NB4 (cell line): ENCODE measurements at places on chromosomes 7 and 10.

- DNase-seq, result no peak
Measured at GRCh38 chr7:96710544-96710943, 898 bp upstream of the SEM1 start.

DNA sequence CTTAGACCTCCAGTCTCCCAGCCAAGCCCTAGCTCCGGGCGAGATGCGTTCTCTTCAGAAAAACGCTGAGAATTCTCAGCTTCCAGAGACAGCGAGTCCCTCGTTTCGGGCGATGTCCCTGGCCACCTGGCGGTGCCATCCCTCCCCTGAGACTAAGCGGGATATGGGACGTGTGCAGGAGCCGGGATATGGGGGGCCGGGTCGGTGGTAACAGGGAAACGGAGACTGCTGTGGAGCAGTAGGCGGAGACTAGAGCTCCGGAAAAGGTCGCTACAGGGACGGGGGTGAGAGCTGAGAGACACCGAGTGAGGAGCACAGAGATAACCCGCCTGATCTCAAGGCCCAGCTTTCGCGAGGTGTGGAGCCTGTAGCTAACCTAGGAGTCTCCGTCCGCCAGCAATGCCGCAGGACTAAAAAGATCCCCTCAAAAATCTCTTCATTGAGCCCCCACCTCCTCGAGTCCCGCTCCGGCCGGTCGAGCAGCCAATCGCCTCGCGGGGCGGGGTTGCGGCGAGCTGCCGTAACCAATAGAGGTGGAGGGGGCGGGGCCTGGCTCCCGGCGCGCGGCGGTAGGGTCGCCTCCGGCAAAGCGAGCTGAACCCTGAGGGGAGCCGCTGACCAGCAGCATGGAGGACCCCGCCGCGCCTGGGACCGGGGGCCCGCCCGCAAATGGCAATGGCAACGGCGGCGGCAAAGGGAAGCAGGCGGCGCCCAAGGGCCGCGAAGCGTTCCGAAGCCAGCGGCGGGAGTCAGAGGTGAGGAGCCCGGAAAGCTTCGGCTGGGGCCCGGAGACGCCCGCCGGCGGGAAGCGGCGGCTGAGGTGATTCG is at the start of gene STRIP2:
Gene STRIP2, plus strand, starts transcription at position 586 of the 828 bp plus-strand sequence. Its CDS starts 41 bp downstream, at position 627.
- peak; percentile 97 for DNase-seq

GRCh38 chr10:35781643-35782035 is 139.5 kb upstream of the FZD8 start:
- DNase-seq, result peak; percentile 11

- no peak for DNase-seq
Measured at GRCh38 chr7:108127461-108127860, 2.7 kb downstream of the LAMB4 start.

GRCh38 chr10:74150204-74150989 is at the start of gene AP3M1:
Gene AP3M1 (minus strand): TSS chr10:74150828. CDS start chr10:74138379, 12,449 bp downstream.
- DNase-seq, result no peak

- peak; percentile 45 for DNase-seq
Measured at GRCh38 chr10:124572751-124573150, 111.1 kb downstream of the LHPP start.

DNA sequence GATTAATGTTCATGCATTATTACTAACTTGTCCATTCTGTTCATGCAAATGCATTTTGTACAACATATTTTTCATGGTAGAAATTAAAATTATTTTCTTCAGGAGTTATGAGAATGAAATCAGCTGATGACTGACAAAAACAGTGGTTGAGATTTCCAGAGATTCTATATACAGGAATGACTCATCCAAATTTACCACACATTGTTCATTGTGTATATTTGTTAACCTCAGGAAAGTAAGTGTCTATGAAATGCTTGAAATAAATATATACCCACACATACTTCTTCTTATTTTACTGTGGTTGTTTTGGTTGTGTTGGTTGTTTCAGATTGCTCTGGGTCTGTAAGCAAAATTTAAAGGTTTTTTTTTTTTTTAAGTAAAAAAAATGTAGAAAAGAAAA is 108.1 kb upstream of the SP8 start:
- no peak for DNase-seq

GRCh38 chr7:132750530-132751217 is 174.4 kb upstream of the PLXNA4 start:
- no peak for DNase-seq

DNA sequence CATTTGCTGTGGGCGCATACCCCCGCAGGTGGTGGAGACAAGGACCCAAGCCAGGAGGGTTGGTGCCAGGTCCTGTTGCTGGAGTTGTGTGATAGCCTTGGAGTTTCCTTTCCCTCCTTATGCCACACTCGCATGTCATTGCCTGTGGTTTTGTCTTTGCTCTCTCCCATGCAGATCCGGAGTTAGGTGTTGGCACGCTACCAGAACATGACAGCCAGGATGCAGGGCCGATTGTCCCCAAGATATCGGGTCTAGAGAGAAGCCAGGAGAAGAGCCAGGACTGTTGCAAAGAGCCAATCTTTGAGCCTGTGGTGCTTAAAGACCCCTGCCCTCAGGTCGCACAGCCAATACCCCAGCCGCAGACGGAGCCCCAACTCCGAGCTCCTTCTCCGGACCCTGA is 369.2 kb upstream of the GALNT17 start:
- DNase-seq, result no peak

DNA sequence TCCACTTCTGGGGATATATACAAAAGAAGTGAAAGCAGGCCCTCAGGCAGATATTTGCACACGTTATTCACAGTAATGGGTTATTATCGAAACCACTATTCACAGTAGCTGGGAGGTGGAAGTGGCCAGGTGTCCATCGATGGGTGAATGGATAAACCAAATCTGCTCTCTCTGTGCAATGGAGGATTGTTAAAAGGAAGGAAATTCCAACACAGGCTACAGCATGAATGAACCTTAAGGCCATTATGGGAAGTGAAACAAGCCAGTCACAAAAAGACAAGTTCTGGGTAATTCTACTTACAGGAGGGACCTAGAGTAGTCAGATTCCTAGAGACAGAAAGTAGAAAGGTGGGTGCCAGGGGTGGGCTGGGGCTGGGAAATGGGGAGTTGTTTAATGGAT is 48.5 kb upstream of the BHLHA15 start:
- no peak for DNase-seq

DNA sequence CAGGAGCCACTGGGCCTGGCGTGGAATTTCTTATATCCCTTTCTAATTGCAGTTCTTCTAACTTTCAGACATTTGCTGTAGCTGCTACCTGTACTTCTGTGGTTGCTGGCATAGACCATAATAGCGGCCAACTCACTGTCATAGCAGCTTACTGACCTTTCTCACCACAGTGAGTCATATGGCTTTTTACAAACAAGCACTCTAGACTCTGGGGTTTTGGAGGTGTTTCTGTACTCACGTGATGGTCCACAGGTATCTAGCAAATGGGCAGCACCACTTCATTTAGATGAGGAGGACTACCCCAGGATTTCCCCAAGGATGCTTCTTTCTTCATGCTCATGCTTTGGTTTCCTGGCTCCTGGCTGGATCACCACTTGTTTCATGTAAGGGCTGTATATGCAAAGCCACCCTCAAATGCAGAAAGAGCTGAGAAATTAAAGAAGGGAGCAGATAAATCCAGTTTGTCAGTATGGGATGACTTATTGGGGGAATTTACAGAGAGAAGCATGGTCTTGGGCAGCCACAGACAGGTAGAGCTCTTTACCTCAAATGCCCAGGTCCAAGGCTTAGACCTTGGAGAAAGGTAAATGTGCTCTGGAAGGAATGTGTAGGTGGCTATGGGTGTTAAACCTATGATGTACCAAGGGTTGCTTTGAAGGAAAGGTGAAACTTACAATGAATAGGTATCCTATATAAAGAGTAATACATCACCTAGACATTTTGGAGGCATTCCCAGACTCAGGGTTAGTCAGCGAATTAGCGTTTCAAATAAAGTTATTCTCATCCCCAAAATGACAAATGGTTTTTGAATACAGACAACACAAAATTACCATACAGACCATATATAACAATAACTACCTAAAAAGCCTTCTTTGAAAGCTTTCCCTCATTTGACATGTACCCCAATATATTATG is 15.9 kb upstream of the SLC25A16 start:
- DNase-seq, result peak; percentile 20

DNA sequence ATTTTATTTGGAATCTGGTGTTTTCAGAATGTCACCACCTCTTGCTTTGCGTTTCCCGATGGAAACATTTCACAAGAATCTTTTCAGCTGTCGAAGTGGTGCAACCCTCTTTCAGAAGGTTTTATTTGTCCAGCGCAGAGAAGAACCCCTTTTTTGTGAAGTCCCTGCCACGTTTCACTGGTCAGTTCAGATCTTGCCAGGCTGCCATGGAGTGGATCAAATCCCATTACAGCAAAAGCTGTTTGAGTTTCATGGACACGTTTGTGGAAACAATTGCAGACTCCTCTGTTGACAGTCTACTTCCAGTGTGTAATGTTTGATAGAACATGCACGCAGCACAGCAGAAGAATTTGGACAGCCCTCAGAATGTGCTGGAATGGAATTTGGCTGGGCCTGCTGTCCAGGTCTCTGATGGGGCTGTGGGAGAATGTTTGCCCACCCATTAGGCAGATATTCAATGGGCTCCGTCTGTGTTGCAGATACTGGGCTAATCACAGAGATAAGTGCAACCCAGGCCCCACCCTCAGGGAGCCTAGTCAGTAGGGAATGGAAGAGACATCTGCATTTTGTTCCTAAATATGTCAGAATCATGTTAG is 143.2 kb downstream of the GRK5 start:
- DNase-seq, result no peak

- no peak for DNase-seq
Measured at GRCh38 chr10:132107186-132107948, 41.6 kb downstream of the JAKMIP3 start.

GRCh38 chr7:143518941-143519340 is 41.3 kb downstream of the TAS2R41 start:
- no peak for DNase-seq

DNA sequence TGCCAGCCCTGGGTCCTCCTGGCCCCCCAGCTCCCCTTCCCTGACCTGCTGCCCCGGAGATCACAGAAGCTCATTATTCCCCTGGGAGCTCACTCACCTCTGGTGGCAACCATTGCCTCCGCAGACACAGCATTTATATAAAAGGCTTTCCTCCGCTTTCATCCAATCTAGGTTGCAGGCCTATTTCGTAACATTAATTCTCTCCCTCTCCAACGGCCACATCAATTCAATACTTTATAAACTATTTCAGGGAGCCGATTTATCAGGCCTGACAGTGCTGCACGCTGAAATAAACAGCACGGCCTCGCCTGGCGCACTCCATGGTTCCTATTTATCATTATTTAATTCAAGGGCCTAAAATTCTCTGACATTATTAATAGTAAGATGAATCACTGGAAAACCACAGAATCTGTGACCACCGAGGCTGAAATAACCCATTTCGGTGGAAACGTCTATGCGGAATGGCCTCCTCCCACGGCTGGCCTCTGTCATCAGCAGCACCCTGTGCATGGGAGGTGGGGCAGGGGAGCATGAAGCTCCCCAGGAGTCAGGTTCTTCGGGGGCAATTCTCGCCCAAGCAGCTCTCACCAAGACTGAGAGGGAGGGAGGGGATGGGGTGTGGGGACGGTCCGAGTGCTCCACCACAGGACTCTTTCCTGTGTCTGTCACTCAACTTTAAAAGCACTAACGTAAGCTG is 249.3 kb upstream of the PFKP start:
- peak; percentile 56 for DNase-seq

DNA sequence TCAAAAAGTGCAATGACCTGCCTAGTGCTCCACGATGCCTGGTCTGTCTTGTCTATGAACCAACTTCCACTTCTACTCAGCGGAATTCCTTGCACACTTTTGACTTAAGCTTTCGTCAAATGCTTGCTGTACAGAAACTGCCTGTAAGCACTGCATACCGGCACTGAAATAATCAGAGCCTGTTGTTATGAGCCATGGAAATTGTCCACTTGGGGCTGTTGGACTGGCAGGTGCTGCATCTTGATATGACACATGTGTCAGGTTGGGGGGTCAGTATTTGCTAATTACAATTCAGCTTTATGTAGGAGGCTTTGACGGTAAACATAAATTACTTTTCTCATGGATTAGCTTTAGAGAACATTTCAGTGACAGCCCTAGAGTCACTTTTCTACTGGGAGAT is 32.0 kb upstream of the KLF6 start:
- no peak for DNase-seq

GRCh38 chr7:86600506-86601290 is 43.0 kb upstream of the GRM3 start:
- DNase-seq, result no peak

DNA sequence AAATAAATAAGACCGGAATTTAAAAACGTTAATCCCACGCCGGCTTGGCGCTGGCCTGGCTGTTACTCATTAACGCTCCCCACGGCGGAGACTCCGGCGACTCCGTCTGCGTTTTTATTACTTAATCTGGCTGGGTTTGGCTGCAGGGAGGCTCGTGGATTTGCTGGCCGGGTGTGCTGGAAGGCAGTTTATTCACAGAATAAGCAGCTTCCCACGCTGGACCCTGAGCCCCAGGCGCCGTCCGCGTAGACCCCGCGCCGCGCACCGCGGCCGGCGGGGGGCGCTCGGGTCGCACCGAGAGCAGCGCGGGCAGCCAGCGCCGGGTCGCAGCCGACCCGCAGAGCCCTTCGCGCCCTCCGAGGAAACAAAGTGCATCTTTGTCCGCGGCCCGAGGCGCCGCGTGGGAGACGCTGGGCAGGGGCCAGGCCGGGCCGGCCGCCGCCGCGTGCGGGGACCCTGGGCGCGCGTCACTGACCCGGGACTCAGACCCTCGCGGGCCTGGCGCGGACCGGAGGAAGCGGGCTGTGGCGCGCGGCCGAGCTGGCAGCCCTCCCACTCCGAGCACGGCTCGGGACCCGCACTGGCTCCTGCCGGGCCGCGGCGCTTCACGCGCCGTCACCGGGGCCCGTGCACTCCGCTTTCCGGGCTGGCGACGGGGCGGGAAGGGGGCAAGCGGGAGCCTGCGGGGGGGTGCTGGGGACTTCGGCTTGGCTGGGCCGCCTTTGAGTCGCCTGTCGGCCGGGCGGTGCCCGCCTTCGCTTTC is 587 bp upstream of the GRK5 start:
- DNase-seq, result peak; percentile 85

DNA sequence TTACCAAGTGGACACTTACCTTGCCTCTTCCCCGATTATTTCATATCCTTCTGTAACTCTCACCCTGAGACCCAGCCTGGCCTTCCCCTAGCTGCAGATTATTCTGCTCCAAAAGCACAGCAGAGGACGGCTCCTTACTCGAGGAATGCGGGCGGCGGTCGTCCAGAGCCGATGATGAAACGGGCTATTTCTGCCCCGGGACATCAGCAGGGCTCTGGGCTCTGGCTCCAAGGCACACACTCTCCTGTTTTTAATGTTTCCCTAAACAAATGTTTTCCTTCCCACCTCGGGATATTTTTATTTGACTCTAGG is 343 bp upstream of the C10orf71 start:
- no peak for DNase-seq

DNA sequence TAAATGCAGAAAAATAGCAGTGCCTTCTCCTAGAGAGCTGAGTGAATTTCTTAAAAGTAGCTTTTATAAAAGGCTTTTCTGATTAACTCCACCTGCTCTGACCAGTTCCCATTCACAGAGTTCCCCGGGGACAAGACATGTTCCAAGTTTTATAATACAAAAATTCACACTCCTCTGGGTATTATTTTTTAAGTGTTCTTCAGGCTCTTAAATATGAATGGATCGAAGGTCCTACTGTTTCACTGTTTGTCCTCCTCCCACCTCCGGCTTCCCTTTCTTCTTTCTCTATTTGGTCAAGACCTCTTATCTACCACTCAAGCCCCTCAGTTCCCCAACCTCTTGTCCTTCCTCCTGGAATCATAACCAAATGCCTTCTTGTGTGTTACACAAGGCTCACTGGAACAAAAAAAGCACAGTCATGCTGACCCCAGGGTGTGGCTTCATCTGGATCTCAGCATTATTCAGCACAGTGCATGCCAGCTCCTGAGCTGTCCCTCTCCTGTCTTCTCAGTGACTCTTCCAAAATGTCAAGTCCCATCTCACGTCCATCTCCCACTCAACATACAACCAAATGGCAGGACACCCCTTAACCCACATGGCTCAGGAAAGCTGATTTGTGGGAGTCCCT is 222.4 kb downstream of the SORCS1 start:
- no peak for DNase-seq
